ENCODE measurements at places on chromosomes 6 and 20. TPM values are rescaled to one million over a fixed set of nuclear protein-coding genes. Genes with fewer than 3 reads are reported as not detected.
A peak's percentile ranks its signal among the peaks of the same experiment; 100 is the strongest.

DNA sequence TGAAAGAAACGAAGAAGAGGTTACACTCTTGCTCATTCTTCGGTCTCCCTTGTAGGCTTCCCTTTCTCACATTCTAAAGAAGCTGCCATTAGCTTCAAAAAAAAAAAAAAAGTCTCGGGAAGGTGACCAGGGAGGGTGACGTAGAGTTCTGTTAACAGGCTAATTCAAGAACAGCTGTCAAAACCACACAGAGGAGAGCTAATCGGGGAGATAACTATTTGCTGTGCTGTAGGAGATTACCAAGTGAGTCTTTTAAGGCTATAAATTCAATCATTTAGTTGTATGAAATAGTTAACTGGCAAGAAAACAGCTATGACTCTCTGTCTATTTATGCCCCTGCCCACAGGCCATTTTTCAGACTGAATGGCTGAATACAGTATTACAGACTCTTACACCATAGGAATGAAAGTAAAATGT, 256.8 kb downstream of the SYNE1 start:
- peak; percentile 59 for DNase-seq

DNA sequence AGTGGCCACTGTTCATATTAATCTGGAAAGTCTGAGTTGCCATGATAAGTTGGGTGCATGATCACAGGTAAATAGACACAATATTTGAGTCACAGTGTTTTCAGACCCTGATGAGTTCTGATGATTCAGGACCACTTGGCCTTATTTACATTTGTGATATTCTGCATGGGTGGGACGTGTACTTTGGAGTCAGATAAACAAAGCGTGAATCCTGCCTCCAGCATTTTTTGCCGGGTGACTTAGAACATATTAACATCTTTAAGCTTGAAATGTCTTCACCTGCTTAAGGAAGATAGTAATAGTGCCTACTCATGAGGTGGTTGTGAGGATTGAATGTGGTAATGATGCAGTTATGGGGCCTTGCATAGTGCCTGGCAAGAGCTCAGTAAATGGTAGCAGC, 995.1 kb downstream of the KIF16B start:
- no peak for DNase-seq

DNA sequence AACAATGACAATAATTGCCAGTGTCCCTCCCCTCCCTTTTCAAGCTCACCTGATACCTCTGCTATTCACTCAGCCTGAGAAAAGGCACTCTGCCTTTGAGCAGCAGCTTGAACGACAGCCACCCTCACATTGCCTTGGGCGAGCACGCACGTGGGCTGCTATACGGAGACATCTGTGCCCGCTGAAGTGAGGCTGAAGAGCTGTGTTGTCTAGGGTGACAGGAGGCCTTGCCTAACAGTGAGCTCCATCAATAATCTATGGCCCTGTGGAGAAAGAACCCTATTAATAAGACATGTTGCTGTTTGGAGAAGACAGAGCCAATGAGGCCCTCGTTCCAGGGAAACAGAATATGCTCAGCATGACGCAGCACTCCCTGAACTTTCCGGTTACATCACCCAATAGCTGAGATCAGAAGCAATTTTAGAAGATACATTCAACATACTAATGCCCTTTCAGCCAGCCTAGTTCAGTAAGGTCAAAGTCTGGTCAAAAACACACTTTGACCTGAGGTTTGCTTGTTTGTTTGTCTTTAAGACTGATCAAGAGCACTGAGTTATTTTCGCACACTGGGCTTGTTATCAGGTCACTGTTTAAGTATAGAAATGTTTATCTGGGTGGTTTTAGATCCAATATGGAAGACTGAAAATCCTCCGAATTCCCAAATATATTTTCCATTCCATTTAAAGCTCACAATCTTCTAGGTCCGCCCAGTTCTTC, 30.6 kb downstream of the RBM24 start:
- DNase-seq = no peak

DNA sequence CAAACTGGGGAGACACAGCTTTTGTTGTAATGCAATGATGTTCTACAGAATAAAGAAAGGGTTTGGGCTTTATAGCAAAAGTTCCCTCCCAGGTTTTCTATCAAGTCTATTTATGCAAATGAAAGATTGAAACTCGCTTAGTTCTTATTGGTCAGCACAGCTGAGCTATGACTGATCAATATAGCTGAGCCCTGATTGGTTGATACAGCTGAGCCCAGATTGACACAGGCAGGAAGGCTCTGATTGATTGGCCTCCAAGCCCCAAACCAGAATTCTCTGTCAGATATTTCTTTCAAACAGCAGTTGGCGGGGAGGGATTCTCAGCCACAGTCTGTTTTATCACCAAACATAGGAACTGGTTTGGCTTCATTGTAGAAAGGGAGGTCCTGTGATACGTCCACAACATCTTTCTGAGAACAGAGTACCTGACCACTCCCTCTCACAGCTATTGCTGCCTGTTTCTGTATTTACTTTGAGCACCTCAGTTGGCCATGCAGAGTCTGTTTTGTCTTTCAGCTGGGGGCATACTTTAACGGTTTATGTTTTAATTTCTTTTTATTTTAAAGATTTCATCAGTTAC, 223.5 kb downstream of the PACRG start:
- no peak for DNase-seq

- no peak for DNase-seq
These were observed 276.4 kb downstream of the PRL start for GRCh38 chr6:22020299-22021003.

GRCh38 chr6:74578339-74578738, 627.5 kb downstream of the COL12A1 start:
- no peak for DNase-seq

- peak; percentile 15 for DNase-seq
These were observed 178.3 kb downstream of the THBS2 start for GRCh38 chr6:169075211-169075914.

DNA sequence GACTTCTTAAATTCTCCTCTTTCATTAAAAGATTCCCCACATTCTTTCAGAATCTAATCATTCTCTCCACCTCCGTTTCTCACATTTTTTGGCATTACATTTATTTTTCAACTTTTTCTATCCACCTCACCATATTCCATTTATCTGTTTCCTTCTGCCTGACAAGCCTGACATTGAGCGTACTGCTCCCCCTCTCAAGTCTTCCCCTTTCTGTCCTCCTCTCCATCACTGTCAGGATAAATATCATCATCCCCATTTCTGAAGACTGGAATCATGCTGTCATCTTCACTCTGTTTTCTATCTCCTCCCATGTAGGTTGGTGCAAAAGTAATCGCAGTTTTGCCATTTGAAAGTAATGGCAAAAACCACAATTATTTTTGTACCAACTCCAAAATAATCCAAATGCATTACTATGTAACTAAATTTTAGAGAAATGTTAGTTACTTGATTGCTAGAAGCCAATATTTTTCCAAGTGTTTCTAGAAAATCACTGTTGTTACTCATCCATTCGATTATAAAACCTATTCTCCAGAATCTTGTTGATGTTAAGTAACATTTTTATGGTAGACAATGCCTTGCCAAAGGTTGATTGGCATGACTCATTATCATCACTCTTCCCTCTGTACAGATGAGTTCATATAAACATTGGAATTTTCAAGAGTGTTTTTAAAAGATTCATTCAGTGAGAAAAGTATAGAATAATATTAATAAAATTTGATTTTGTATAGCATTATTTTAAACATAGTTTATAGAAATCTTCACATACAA, 292.3 kb upstream of the RNF217 start:
- no peak for DNase-seq

DNA sequence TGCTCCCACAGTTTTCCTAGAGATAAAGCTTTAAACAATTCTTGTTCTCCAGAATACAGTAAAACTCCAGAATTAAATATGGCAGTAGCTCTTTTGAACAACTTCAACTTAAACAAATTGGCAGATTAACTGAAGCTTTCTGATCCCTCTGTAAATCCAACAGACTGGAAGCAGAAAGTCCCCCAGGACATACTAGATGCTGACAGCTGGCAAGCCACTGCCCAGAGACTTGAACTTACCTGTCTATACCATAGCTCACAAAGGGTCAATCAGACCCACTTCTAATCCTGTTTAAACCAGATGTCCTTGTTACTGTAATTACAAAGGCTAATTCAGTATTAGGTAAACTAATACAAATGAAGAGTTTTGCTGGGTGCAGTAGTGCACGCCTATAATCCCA, 12.3 kb downstream of the GPLD1 start:
- no peak for DNase-seq

- DNase-seq = no peak
These were observed 82.1 kb downstream of the KCNB1 start for GRCh38 chr20:49400410-49400809.

DNA sequence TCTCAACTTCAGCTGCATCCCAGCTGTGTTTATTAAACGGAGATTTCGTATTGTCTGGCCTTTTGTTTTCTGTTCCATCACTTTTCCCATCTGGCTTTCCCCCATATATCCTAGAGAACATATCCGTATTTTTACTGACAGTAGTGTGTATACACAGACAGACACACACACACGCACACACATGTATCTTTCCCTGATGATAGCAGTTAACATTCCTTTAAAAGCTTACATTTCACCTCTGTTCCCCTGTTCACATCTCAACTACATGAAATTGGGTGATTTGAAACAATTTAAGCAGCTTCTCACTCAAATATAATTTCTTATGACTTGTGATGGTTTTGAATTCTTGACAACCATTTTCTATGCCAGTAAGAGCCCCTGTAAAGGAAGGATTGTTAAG, 207.1 kb upstream of the CEP162 start:
- DNase-seq = no peak

GRCh38 chr6:24981386-24981760, 45.6 kb upstream of the RIPOR2 start:
- DNase-seq = no peak

DNA sequence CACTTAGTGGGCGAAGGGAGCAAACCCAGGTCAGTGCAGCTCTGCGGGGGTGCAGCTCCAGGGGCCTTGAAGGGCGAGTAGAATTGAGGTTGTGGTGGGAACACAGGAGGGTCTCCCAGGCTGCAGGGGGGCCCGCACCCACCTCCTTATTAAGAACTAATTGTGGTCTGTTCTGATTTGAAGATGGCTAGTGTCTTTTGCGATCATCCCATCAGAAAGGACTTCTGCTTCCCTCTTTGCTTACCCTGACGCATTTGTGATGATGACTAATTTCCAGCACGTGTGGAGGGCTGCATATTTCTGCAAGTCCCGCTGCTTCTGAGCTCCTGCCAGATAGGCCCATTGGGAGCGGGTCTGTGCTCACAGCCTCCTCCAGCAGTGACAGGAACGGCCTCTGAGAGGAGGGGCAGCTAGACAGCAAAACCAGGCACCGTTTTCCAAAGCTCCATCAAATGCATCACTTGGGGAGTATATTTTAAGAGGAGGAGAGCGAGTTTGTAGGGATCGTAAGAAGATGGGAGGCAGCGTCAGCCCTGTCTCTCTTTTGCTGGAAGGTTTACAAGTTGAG, 268.9 kb downstream of the CDH4 start:
- no peak for DNase-seq

DNA sequence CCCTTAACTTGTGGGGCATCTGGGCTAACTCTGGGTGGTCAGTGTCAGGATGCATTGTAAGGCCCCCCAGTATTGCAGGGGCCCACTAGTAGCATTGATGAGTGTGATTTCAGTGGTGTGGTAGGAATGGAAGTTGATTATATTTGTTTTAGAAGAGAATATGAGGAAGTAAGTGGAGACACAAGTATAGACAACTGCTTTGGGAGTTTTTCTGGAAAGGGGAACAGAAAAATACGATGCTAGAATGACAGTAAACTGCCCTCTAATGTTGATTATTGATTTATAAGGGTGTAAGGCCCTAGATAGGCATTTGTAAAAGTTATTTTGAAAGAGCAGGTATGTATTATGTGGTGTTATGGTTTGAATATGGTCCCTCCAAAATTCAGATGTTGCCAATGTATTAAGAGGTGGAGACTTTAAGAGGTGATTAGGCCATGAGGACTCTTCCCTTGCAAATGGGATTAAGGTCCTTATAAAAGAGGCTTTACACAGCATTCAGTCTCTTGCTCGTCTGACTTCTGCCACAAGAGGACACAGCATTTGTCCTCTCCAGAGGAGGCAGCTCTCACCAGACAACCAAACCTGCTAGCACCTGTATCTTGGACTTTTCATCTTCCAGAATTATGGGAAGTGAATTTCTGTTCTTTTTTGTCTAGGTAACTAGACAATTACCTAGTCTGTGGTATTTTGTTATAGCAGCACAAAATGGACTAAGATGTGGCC, 135.9 kb upstream of the DTNBP1 start:
- DNase-seq = no peak

DNA sequence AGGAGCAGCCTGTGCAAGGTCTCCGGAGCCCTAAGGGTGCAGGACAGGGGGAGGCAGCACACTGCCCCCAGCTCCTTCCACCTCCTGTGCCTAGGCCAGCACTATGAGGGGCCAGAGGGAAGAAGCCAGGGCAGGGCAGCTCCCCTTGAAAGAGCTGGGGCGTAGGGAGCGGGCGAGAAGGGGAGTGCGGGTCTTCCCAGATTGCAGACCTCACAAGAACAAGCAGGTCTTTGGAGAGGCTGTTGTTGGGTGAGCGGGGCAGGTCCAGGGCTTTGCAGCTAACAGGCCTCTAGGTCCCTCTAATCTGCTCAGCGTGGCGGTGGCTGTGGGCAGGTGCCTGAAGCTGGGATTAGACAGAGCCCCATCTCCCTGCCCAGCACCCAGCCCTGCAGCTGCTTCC, 22.4 kb upstream of the CST1 start:
- DNase-seq = no peak

GRCh38 chr6:97399208-97399607, 116.2 kb upstream of the MMS22L start:
- DNase-seq = no peak

DNA sequence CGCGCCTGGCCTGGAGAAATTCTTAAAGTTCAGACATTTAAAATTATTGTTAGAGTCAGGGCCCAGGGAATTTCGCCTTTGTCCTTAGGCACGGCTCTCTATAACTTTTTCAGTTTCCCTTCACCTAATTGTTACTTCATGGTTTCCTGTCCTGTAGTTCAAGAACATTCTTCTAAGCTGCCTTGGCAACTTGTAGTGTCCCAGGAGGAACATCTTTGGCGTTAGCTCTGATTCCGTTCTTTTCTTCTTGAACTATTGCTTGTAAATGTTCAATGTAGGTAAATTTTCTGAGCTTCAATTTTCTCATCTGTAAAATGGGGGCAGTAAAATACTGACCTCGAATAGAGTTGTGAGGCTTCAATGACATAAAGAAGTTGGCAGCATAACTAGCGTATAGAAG, 41.8 kb downstream of the TIAM2 start:
- DNase-seq = no peak

- no peak for DNase-seq
These were observed 82.5 kb upstream of the ARID1B start for GRCh38 chr6:156694679-156695078.

Gene GHRH
- not detected for total RNA-seq

Gene SLC22A7
- not detected for total RNA-seq

Gene TRIM40
- total RNA-seq = not detected

Gene HLA-G
- not detected for total RNA-seq

Gene PTPN1
- 15.0 TPM for total RNA-seq

Gene MLN
- not detected for total RNA-seq

Gene PPP1R18
- 32.7 TPM for total RNA-seq

Gene SLC25A27
- 41.5 TPM for total RNA-seq

Data from urinary bladder (tissue), 4 donors.